ENCODE measurements at places on chromosomes 16 and 17. TPM values are rescaled to one million over a fixed set of nuclear protein-coding genes. Genes with fewer than 3 reads are reported as not detected.

DNA sequence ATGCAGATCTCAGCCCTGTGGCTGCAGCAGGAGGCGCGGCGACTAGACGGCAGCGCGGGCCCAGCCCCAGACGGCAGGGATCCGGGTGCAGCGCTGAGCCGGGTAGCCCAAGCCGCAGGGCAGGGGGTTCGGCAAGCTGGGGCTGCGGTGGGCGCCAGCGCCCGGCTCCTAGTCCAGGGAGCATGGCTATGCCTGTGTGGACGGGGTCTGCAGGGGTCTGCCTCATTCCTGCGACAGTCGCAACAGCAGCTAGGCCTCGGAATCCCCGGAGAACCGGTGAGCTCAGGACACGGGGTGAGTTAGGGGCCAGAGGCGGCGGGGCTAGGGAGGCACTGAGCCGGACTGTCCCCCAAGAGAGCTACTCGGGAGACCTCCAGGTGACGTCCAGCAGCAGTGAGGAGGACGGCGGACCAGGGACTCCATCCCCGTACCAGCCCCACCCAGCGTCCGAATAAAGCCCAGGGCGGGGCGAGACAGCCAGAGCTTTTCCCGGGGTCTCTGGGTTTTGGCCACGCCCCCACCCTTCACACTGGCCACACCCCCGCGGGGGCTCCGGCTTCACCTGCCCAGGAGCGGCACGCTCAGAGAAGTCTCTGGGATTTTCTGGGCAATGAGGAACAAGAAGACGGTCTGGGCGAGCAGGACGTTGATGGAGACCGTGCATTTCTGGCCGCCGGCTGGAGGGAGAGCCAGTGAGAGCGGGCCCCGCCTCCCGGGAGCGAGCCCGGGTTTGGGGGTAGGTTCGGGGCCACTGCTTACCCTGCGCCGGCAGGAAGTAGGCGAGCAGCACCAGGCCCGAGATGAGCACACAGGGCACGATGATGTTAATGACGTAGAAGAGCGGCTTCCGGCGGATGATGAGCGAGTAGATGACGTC is 1.1 kb downstream of the C17orf107 start:
- peak; percentile 56 for DNase-seq

DNA sequence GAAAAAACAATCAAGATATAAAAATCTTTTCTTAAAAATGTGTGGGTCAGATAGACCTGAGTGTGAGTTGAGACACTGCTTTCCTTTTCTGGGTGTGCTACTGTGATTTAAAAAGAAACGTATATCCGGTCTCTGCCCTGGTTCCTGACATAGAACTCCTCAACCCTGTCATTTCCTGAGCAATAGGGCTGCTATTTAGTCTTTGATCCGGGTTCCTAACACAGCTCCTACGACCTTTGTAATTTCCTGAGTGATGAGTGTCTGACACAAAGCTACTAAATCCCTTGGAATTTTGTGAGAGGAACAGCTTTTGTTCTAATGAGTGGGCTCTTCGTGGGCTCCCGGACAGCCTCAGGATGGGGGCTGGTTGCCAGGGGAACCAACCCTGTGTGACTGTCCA is 93.9 kb upstream of the FA2H start:
- no peak for DNase-seq

The DOC2B gene
- total RNA-seq = 0.12 TPM

- no peak for DNase-seq
Measured at GRCh38 chr17:72403713-72404209, 282.9 kb downstream of the SOX9 start.

The HOXB9 gene
- total RNA-seq = 23.0 TPM

GRCh38 chr16:90046971-90047713 is 27.9 kb upstream of the DBNDD1 start:
- DNase-seq = no peak

GRCh38 chr17:48258331-48258730 is 150.8 kb downstream of the SNX11 start:
- no peak for DNase-seq

The MYH3 gene
- total RNA-seq = 4.6 TPM

The ATP2A3 gene
- total RNA-seq = 109 TPM

Data from activated T-cell treated with anti-CD3 and anti-CD28 coated beads, Interleukin-2, amount 50 U/mL, for 72 hours (primary cell).